Renal cortex interstitium (tissue), 15 donors: ENCODE measurements at places on chromosomes 6 and 20. TPM values are rescaled to one million over a fixed set of nuclear protein-coding genes. Genes with fewer than 3 reads are reported as not detected.

- no peak for DNase-seq
Measured at GRCh38 chr6:131024565-131024964, 38.5 kb downstream of the EPB41L2 start.

DNA sequence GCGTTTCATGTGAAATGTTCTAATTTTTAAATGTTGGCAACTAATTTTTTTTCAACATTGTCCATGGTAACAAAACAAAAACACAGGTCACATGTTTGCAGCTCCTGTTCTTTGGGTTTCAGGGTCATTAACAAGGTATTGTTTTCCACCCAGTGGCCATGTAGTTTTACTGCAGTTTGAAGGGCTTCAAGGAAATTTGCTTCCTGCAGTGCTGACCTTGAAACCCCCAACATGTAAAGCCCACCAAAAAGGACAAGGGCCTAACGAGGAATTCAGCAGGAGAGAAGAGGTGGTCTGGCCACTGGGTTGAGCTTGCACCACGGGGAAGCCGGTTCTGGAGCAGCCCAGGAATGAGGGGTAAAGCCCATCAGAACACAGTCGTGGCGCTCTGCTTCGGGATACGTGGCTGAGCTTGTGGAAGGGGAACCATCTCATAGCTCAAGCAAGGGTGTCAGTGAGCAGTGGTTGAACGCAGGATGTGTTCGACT is 13.9 kb upstream of the KLHL31 start:
- DNase-seq: no peak

GRCh38 chr6:140049251-140049650 is 674.8 kb upstream of the CITED2 start:
- DNase-seq: no peak

DNA sequence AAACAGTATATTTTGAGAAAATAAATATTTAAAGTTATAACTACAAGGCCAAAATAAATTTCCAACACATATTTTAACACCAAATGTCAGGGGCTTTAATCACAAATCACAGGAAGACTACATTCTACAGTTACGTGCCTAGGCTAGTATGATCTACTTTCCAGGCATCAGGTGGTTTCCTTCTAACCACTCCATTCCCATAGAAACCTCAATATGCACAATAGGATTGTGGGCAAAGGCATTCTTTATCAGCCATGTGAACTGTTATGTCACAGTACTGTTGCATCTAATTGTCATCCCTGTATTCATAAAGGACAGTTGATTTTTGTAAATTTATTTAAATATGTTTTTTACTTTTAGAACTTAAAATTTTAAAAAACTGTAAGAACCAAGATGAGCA is 32.4 kb downstream of the ATG5 start:
- no peak for DNase-seq

DNA sequence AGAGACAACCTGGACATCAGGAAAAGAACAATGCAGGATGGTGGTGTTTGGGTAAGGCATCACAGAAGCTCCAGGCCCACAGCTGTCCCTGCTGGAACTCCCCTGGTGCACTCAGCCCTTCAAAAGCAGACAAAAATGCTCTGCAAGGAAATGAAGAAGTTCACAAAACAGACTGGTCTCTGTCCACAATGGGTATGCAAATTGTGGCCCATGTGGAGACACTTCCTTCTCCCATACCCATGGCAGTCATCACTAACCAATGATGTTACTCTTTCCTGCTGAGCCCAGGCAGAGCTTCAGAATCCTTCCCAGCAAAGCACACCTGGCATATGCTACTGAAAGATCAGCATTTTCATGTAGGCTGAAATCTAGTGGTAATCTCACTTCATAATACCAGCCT is 42.6 kb upstream of the PXDC1 start:
- DNase-seq: no peak

The PLCB4 gene
- polyA plus RNA-seq: 12.7 TPM

The GPX5 gene
- not detected for polyA plus RNA-seq

The SLA2 gene
- polyA plus RNA-seq: 0.53 TPM
